GM03348 (cell line): ENCODE measurements at places on chromosomes 3 and 15.

- no peak for DNase-seq
Measured at GRCh38 chr3:27093771-27094170, 275.4 kb downstream of the NEK10 start.

GRCh38 chr3:171966533-171967136 lies 72.7 kb upstream of the FNDC3B start:
- DNase-seq = peak; percentile 24

GRCh38 chr3:20141851-20142250 lies 44.2 kb downstream of the SGO1 start:
- peak; percentile 22 for DNase-seq

GRCh38 chr15:89148126-89148525 lies 59.9 kb downstream of the ABHD2 start:
- DNase-seq = no peak

DNA sequence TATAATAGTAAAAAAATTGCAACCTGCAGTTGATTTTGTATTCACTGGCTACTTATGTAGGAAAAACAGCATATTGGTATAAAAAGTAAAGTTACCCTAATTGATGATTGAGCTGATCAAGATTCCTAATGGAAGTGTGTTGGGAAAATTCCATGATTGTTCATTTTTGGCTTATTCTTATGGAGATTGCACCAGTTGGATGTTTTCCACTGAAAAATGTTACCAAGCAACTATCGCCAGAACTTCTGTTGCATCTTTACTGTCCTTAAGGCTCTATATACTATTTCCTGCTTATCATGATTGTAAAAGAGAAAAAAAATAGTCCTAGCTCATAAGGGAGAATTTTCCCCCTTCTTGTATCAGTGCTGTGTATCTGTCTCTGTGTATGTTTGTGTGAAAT lies 48.6 kb downstream of the SLC25A26 start:
- no peak for DNase-seq

- DNase-seq = no peak
Measured at GRCh38 chr15:74777769-74778598, 3.9 kb upstream of the CSK start.

DNA sequence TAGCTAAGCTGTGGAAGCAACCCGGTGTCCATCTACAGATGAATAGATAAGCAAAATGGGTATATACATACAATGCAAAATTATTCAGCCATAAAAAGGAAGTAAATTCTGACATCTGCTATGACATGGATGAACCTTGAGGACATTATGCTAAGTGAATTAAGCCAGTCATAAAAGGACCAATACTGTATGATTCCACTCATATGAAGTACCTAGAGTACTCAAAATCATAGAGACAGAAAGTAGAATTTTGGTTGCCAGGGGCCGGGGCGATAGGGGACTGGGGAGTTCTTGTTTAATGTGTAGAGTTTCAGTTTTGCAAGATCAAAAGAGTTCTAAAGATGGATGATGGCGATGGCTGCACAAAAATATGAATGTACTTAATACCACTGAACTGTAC lies 10.3 kb downstream of the EID1 start:
- no peak for DNase-seq

- no peak for DNase-seq
Measured at GRCh38 chr15:86183596-86184491, 104.2 kb downstream of the AGBL1 start.

DNA sequence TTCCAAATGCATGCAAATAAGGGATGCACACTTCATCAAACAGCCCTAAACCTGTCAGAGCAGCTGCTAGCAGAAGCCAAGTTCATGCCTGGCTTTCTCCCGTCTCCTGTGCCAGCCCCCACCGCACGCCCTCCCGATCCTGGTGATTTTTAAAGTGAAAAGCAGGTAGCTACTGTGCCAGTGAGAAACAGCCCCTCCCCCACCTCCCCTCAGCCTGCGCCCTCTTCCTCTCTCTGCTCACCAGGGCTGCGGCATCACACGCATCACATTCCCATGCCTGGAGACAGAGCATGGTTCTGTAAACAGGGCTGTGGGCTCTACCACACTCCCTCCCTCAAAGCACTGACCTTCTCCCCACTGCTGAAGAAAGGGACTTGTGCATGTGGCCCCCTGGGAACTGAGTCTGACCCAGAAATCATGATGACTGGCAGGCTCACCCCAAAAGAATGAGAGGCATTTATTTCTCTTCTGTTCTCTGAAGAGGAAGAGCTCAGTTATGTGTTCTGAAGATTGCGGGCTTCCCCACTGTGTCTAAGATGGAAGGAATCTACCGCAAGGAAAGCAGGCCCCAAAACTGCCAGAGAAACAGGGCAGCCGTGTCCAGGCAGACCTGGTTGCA lies 14.5 kb upstream of the SLC6A1 start:
- DNase-seq = peak; percentile 56

DNA sequence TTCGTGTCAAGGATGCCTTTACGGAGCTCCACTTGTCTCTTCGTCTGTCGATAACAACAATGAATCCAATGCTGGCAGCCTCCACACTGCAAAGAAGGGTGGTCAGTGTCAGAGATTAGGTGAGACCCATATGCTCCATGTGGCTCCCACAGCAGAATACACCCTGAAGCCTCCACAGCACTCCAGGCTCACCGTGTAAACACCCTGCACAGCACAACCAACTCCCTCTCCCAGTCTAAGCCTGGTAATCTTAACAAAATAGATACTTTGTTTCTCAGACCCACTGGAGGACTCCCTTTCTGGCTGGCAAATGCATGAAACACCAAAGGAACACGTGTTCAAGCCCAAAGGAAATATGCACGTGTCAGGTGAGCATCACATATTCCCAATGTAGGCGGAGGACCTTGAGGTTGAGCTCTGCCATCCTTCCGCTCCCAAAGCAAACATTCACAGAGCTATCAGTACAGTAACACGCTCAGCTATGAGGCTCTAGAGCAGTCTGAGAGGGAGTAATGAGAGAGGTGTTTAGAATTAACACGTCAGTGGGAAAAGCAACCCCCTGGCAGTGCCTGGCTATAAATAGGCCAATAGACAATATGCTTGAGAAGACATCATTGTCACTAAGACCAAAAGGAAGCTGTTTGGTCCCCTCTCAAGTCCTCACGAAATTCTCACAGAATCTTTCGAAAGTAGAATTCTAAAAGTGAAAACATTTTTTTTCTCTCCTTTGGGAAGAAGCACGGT lies 86.7 kb downstream of the MCF2L2 start:
- DNase-seq = no peak

GRCh38 chr3:58035524-58036255 lies 27.5 kb downstream of the FLNB start:
- DNase-seq = peak; percentile 46

GRCh38 chr3:38368238-38368637 lies 21.7 kb downstream of the XYLB start:
- no peak for DNase-seq

DNA sequence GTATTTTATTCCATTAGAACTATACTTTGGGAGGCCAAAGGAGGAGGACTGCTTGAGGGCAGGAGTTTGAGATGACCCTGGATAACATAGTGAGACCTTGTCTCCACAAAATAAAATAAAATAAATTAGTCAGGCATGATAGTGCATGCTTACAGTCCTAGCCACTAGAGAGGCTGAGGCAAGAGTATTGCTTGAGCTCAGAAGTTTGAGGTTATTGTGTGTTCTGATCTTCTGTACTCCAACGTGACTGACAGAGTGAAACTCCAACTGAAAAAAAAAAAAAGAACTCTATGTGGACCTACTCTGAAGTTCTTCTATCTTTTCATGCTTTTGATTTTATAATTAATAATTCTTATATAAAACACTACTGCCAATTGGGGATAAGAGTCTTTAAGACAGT lies 1560.0 kb upstream of the GBE1 start:
- no peak for DNase-seq

DNA sequence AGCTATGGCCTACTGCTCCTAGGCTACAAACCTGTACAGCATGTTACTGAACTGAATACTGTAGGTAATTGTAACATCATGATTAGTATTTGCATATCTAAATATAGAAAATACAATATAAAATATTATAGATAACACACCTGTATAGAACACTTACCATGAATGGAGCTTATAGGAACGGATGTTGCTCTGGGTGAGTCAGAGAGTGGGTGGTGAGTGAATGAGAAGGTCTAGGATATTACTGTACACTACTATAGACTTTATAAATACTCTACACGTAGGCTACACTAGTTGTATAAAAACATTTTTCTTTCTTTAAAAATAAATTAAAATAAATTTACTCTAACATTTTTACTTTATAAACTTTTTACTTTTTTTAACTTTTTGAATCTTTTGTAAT lies 224.0 kb upstream of the CBLB start:
- no peak for DNase-seq

GRCh38 chr3:101619734-101620133 lies 45.8 kb downstream of the PCNP start:
- no peak for DNase-seq

GRCh38 chr15:85622221-85622831 lies 172.4 kb downstream of the KLHL25 start:
- peak; percentile 30 for DNase-seq

- DNase-seq = no peak
Measured at GRCh38 chr15:74778599-74778970, 3.3 kb upstream of the CSK start.

DNA sequence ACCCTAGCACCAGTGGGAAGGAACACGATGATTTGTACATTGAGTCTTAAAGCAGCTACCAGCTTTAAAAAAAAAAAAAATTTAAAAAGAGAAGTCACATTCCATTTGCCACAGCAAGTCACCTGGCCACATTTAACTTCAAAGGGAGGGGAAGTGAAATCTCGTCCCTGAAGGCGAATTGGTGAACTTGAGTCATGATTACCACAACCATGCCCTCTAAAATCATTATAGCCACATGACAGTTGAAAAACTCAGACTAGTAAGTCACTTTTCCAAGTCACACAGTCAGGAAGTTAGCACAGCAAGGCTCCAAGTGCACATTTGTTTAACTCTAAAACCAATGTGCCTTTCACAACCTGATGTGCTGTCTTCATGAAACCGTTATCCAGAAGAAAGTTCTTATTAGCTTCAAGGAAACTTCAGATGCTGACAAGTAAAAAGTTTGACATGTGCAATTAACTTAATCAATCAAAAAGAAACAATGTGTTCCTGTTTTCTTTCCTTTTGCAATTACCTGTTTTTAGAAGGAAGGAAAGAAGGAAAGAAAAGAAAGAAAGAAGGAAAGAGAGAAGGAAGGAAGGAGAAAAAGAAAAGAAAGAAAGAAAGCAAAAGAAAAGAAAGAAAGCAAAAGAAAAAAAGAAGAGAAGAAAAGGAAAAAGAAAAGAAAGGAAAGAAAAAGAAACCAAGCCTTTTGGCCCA lies 8.3 kb upstream of the THSD4 start:
- DNase-seq = no peak

GRCh38 chr3:195048059-195048905 lies 222.7 kb downstream of the XXYLT1 start:
- DNase-seq = no peak

GRCh38 chr3:73280746-73281145 lies 219.3 kb downstream of the EBLN2 start:
- DNase-seq = no peak
